ENCODE measurements at places on chromosomes 13 and 19.

DNA sequence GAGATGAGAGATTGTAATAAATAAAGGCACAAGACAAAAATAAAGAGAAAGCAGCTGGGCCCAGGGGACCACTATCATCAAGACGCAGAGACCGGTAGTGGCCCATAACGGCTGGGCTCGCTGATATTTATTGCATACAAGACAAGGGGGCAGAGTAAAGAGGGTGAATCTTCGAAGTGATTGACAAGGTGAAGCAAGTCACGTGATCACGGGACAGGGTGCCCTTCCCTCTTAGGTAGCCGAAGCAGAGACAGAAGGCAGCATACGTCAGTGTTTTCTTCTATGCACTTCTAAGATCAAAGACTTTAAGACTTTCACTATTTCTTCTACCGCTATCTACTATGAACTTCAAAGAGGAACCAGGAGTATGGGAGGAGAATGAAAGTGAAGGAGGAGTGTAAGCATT lies 4.6 kb upstream of the PRKCG start:
- DNase-seq = no peak

DNA sequence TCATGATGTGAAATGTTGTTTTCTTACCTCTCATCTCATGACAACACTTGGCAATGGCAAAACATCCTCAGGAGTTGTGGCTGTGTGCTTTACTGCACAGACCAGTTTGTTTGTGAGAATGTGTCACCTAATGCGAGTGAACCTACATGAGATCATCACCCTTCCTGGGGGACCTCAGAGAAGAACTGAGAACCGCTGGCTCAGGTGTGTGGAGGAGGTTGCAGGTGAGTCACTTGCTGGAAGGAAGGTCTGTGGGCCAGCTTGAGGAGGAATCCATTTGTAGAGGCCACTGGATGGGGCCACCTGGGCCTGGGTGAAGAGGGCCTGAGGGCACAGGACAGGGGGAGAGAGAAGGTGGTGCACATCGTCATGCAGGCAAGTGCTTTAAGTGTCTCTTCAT lies 3.0 kb upstream of the CEACAM1 start:
- no peak for DNase-seq

DNA sequence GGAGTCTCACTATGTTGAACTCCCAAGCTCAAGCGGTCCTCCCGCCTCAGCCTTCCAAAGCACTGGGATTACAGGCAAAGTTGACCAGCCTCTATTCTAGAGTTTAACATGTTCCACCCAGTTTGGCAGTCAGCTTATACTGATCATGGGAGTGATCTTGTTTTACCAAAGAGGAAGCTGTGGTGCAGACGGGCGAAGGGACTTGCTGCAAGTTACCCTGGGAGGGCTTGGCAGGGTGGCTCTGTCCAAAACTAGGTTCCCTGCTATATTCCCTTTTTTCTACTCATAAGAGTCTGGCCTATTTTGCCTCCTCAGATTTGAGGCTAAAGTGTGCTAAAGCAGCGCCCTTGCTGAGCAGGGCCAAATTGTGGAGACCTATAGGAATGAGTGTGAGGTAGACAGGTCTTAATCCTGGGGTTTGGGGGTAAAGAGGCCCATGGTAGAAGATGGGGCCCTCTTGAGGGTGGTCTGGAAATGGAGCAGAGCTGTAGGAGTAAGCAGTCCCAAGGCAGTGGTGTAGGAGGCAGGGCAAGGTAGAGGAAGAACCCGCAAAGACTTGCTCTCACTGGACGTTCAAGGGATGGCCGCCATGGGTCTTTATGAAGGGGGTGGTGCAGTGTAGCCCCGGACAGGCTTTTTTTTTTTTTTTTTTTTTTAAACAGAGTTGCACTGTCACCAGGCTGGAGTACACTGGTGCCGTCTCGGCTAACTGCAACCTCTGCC lies 3.3 kb downstream of the RPS19 start:
- peak; percentile 47 for DNase-seq

GRCh38 chr19:50204811-50205675 lies 1.6 kb downstream of the MYH14 start:
- no peak for DNase-seq

DNA sequence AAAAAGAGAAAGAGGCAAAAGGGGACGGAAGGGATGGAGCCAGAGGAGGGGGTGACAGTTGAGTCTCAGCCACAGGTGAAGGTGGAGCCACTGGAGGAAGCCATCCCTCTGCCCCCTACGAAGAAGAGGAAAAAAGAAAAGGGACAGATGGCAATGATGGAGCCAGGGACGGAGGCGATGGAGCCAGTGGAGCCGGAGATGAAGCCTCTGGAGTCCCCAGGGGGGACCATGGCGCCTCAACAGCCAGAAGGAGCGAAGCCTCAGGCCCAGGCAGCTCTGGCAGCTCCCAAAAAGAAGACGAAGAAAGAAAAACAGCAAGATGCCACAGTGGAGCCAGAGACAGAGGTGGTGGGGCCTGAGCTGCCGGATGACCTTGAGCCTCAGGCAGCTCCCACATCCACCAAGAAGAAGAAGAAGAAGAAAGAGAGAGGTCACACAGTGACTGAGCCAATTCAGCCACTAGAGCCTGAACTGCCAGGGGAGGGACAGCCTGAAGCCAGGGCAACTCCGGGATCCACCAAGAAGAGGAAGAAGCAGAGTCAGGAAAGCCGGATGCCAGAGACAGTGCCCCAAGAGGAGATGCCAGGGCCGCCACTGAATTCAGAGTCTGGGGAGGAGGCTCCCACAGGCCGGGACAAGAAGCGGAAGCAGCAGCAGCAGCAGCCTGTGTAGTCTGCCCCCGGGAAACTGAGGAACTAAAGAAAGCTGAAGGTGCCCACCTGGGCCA lies 2.5 kb downstream of the POLR1G start:
- no peak for DNase-seq
